ENCODE measurements at places on chromosomes 12 and 14.

GRCh38 chr14:53247596-53248370, 94.7 kb upstream of the DDHD1 start:
- DNase-seq, result peak; percentile 53

- no peak for DNase-seq
Observed at GRCh38 chr14:22657861-22658260, 13.7 kb upstream of the OR6J1 start.

DNA sequence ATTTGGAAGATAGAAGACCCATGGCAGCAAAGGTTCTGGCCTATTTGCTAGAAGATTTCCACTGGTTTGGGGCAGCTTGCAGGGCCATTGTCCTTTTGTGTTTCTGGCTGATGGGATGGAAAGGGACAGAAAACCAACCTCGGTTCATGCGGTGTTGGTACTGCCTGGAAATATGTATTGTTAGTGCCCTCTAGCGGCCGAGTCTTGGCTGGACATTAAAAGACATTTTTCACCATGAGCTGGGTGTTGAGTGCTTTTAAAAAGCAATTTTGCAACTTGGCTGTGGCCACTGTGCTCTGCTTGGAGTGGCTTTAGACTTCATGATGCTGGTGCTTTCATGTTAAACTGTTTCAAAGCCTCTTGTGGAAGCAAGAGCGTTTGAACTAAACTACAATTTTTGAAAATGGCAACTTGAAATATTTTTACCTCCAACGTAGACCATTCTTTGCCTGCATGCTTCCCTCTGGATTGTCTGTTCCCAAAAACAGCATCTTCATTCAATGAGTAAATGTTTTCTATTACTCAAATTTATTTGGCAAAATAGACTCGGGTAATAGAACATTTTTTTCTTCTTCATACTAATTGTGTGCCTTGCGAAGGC, 102.7 kb upstream of the TBX5 start:
- DNase-seq, result peak; percentile 37

- DNase-seq, result no peak
Observed at GRCh38 chr12:126534495-126534894, 1469.3 kb downstream of the AACS start.

- no peak for DNase-seq
Observed at GRCh38 chr12:10362325-10362724, 27.5 kb downstream of the KLRK1 start.

- no peak for DNase-seq
Observed at GRCh38 chr12:12960639-12961209, 8.8 kb upstream of the GPRC5D start.

- no peak for DNase-seq
Observed at GRCh38 chr14:83873669-83874068, 1656.3 kb upstream of the FLRT2 start.

DNA sequence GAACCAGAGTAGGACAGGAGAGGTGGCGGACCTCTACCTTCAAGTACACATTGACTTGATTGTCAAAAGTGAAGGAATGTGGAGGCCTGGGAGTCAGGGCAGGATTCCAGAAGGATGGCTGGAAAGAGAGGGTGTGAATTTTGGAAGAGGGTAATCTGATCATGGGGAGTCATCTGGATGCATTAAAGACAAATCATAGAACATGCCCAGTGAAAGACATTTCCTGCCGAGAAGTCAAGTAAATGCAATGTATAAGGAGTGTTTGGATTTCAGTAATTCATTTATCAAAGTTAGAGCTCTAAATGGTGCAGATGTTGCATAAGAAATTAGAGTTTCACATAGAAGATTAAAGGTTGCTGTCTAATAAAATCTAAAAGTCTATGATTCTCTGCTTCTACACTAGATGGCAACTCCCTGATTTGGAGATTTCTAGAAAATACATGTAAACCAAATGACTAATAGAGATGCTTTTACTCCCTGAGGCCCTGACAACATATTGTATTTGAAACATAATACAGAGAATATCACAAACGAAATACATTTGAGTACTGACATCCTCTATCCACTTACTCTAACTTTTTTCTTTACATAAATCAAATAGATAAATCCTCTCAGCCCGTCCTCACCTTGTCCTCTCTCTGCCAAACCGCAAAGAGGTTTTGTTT, 91.3 kb downstream of the KCNA5 start:
- no peak for DNase-seq

DNA sequence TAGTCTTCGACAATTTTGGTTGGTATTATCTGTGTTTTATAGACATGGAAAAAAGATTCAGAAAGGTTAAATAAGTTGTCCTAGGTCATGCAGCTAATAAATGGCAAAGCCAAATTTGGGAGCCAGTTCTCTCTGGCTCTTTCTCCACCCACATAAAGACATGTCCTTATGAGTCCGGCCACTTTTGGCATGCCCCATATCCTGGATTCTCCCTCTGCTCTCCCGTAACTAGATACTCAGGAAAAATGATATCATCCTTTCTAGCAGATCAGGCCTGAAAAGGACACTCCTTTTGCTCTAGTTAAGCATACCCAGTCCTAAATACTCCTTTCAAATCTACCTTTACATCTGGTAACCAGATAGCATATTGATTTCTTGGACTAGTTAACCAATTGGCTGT, 64.4 kb downstream of the TTLL5 start:
- no peak for DNase-seq

DNA sequence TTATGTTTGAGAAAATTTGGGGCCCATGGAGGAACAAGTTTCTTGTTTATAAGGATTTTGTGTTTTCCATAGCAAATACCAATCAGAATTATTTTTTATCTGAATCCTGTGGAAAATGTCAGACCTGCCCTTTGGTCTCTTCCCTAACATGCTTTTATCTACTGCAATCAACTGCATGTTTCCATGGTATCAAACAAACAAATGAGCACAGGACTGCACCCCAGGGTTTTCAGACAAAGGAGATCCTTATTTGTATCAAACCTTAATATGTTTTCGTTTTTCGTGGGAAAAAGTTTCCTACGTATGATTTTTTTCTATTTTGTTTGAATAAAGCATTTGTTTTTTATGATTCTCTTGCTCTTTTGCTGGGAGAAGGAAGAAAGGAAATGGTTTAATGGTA, 91.1 kb downstream of the GPR135 start:
- no peak for DNase-seq

DNA sequence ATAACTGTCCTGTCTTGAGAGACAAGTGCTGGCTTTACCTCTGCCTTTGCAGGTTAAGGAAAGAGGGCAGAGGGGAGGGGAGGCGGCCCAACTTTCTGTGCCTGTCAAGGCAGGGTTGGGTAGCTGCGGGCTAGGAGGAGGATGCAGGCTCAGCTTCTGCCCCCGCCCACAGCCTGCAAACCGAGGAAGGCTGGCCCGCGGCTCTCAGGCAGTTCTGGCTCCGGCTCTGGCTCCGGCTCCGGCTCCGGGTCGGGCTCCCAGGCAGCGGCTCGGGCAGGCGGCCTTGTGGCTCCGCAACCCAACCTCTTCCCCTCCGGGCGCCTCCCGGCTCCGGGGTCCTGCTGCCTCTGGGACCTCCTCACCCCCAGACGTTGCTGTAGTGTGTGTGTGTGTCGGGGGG, 92.9 kb downstream of the TMEM30B start:
- DNase-seq, result no peak

GRCh38 chr14:66540038-66540437, 32.1 kb downstream of the GPHN start:
- no peak for DNase-seq

DNA sequence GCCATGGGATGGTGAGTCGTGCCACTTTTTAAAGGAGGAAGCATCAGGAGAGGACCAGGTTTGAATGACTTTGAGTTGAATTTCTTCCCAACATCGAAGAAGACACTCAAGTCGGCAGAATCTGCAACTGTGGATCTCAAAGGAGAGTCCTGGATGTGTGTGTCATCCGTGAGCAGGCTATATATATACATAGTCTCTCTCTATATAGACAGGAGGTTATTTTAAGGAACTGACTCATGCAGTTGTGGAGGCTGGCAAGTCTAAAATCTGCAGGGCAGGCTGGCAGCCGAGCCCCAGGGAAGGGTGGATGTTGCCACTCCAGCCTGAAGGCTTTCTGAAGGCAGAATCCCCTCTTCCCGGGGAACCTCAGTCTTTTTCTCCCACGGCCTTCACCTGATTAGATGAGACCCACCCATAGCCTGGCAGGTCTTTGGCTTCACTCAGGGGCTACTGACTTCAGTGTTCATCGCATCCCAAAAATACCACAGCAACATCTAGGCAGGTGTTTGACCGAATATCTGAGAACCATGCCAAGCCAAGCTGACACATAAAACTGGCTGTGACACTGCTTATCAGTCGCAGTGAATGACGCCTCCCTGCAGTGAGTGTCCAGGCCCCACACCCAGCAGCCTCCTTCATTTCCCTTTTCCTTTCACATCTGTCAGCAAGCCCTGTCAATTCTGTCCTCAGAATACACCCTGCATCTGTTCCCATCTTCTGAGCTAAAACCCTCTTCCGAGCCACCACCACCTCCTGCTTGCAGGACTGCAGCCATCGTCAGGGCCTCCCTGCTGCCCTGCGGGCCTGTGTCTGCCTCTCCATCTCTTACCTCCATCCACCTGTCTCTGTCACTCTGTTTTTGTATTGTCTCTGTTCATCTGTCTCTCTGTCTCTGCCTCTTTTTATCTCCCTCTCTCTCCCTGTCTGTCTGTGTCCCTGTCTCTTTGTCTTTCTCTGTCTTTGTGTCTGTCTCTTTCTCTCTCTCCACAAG, 54.0 kb downstream of the ZNF664 start:
- DNase-seq, result no peak

GRCh38 chr12:100666588-100666987, 93.1 kb downstream of the GAS2L3 start:
- no peak for DNase-seq

GRCh38 chr14:52360831-52361230, 46.7 kb downstream of the PTGER2 start:
- DNase-seq, result no peak

DNA sequence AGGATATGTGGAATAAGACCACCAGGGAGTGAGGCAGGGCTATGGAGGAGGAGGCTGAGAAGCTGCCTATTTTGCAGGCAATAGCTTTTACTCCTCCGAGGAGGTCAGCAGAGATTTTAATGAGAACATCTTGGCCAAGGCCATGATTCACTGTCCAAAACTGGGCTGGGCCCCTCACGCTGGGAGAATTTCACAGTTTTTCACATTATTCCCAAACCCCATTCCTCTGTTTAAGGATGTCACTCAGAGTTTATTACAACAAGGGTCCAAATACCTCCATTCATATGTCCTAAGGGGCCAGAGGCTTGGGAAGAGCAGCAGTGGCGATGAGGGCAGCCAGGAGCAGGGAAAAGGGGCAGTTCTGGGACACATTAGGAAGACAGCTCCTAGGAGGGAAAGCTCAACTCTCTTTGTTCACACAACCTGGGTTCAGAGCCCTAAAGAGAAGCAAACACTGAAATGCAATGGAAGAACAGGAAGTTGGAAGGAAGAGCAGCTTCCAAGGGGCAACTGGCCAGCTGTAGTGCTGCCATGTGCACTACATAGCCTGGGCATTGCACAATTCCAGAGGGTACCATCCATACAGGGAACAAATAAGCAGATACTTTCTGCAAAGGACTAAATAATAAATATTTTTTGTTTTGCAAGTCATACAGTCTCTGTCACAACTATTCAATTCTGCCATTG, 283.2 kb downstream of the NUAK1 start:
- no peak for DNase-seq

DNA sequence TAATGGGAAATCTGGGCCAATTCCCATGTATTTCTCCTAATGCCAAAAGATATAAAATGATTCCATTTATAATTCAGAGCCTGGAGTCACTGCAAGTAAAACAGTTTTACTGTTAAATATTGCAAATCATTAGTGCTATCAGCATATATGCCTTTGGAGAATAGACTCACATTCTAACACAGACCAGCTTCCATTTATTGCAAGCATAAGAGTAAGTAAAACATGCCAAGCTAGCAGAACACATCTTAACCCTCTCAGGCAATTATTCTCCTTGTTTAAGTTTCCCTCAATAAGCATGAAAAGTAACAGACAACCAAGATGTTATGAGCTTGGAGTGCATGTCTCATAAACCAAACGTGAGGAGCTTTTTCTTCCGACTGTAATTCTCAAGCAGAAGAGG, 173.9 kb upstream of the GRIP1 start:
- no peak for DNase-seq

GRCh38 chr14:57420986-57421385, 30.6 kb downstream of the NAA30 start:
- no peak for DNase-seq

DNA sequence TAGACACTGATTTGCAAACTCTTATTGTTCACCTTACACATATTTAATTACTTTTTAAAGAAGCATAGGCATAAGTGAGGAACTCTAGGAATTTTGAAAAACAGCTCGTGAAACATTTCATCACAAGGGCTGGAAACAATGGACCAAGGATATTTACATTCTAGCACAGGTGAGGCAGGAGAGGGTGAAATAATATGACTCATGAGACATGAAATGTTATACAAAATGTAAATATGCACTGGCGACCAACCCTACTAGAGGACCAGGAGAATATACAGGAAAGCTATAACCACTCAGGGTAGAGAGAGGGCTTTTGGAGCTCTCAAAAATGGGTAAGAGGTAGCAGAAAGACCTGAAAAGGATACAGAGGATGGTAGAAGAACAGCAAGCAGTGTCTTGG, 115.3 kb downstream of the PTGER2 start:
- no peak for DNase-seq

Data from NCI-H2107 (cell line).